ENCODE measurements at places on chromosomes 5 and 9.

- no peak for DNase-seq
These were observed 12.0 kb upstream of the SPATA24 start for GRCh38 chr5:139415869-139416268.

GRCh38 chr5:10317825-10318682 lies 10.4 kb upstream of the CMBL start:
- DNase-seq: no peak

- DNase-seq: no peak
These were observed 372 bp downstream of the EDF1 start for GRCh38 chr9:136865768-136866103.

DNA sequence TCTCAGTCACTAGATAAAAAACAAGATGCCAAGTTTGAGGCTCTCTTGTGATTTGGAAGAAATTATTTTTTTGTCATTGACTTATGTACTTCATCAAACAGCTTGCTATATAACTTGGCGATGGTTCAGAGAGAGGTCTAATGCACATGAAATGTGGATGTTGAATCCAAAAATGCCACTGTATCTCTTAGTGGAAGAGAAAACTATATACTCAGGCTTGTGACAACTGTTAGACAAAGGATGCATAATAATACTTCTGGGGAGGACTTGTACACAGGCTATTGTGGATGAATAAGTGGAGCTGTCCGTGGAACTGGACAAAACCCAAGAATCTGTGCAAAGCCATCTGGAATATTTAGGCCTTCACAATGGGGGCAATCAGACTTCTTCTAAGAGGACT lies 162.9 kb upstream of the NMUR2 start:
- no peak for DNase-seq

GRCh38 chr5:127002390-127002789 lies 28.0 kb downstream of the MARCHF3 start:
- DNase-seq: no peak

DNA sequence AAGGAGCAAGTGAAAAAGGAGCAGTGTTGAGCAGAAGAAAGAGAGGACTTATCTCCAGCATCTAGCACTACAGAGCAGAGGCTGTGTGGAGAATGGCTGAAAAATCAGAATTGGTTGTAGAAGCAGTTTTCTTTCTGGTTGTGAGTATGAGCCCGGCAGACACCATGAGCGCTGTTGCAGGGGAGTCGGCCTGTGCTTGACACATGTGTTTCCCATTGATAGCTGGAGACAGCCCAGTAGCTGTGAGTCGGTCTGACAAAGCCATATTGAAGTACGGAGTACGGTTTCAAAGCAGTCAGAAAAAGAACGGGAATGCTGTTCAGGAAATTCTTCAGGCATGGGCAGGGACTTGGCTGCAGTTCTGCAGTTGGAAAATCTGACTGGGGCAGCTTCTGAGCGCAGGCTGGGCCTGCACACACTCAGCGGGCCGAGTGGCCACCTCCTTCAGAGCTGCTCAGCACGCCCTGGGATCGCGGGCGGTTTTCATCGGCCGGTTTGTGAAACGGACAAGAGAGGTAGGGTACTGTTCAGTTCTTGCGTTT lies at the start of gene SGCD:
SGCD (plus strand) TSS at position 447 of the 542 bp plus-strand sequence.
- peak; percentile 64 for DNase-seq

- DNase-seq: peak; percentile 10
These were observed 1.2 kb upstream of the GPBP1 start for GRCh38 chr5:57172466-57173318.

DNA sequence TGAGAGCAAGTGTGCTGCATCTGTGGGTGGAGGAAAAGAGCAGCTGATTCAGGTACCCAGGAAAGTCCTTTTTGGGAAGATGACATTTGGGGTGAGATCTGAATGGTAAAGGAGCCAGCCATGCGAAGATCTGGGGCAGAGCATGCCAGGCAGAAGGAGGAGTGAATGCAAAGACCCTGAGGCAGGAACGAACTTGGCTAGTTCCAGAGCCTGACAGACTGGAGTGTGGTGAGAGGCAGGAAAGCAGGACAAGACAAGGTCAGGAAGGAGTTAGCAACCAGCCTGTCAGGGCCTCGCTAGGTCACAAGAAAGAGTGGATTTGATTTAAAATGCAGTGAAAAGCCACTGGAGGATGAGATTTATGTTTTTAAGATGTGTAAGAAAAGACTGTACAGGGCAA lies 28.2 kb downstream of the RGS7BP start:
- no peak for DNase-seq

- no peak for DNase-seq
These were observed 17.6 kb upstream of the CDKN2B start for GRCh38 chr9:22026696-22027095.

GRCh38 chr5:159094745-159095144 lies 5.0 kb downstream of the EBF1 start:
- DNase-seq: peak; percentile 82

DNA sequence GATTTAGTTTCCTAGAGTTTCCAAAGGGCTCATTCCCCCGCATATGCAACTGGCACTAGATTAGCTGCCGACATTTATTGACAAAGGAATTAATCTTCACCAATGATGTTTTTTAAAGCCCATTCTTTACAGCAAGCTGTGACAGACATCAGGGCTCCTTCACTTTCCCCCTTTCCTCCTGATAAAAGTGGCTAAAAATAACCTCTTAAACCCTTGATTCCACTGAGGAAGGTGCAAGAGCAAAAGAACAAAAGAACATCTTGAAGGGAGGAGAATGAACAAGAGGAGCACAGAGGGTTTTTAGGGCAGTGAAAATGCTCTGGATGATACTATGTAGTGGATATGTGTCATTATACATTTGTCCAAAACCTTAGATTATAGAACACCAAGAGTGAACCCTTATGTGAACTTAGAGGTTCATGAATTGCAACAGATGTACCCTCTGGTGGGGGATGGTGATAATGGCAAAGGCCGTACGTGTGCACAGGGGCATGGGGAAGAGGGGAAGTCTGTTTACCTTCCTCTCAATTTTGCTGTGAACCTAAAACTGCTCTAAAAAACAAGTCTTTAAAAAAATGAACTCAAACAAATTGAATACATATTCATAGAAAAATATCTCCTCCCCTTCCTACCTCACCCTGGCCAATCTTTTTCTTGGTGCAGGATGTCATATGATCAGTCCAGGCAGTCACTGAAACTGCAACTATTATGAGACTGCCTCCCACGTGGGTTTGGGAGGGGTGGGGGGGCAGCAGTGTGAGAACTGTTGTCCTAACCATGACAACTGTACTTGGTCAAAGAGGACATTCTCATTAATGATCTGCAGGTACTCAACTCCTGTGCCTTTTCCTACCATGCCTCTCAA lies 83.0 kb downstream of the MARCHF3 start:
- no peak for DNase-seq

DNA sequence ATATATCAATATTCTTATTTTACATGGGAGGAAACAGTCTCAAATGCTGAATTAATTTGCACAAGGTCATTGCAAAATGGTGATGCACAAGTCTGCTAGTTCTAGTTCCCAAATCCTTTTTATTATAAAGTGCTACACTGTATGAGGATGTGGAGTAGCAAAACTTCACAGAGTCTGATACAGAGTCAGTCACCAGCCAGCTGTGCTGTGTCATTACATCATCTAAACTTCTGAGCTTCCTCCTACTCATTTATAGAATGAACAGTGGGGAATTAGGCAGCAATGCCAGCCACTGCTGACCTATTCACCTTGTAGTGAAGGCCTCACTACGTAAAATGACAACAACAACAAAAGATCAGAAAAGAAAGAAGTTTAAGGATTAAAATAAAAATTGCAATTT lies 357.8 kb downstream of the TMEM167A start:
- no peak for DNase-seq

- no peak for DNase-seq
These were observed 159.5 kb downstream of the FGF18 start for GRCh38 chr5:171578829-171579491.

GRCh38 chr5:137629646-137630045 lies 106.2 kb downstream of the KLHL3 start:
- DNase-seq: peak; percentile 70

DNA sequence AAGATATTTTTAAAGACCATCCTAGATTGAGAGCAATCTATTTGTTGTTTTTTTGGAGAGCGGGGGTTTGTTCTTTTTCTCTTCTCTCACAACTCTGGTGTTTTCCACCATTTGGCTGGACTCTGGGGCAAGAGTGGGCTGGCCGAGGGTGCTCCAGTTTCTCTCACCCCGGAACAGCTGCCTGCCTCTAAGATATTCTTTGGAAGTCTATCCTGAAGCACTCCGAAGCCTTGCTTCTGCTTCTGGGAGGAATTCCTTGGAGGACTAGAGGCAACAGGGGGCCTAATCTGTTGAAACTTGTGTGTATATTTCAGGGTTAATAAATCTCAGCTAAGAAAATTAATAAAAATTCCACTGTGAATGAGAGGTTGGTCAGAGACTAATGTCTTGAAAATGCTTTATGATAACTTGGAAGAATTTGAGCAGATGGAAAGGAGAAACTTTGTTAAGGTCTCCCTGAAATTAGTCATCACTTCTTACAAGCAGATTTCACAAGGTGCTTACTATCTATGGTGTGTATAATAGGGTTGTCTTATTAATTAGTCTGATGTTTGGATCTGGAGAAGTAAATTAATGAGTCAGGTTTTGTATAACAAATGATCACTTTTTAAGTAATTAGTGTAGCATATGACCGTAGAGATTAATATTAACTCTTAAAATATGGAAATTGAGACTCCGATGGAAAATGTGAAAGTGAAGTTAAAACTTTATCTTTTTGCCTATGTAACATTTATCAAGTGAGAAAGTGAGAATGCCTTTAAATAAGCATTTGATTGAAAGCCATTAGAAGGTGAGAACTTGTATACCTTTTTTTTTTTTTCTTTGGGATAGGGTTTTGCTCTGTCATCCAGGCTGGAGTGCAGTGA lies 4.0 kb downstream of the MAN2A1 start:
- DNase-seq: no peak

- no peak for DNase-seq
These were observed 13.1 kb downstream of the ZNF608 start for GRCh38 chr5:124733329-124733650.

- no peak for DNase-seq
These were observed 108.4 kb downstream of the KCNIP1 start for GRCh38 chr5:170612256-170612678.

DNA sequence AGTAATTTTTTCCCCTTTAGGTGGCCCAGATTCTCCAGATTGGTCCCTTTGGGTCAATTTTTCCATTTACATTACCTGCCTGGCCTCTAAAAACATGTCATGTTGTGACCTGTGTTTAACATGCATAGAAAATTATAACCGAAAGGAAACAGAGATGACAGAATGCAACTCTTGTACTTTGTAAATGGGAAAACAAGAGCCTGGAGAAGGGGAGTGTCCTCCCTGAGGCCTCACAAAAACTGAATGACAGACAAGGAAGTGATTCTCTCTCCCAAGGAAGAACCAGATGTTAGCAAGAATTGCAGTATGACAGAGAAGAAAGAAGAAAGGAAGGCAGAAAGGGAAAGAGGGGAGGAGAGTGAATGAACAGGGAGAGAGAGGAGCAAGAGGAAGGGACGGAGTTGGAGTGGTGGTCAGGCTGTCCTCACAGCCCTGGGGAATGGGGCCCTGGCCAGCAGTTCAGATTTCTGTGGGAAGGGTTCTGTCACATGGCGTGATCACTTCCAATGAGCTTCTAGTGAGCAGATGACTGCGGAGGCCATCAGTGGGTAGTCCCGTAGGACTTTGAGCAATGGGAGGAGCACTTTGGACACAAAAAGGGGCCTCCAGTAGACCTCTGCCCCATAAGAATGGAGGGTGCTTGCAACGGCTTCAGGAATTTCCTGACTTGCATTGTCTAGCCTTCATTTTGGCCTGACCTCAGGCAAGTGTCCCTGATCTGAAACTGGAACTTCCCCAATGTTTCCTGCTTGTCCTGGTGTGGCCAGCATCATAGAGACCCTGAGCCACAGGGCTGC lies 31.6 kb downstream of the ABLIM3 start:
- no peak for DNase-seq

GRCh38 chr5:170312666-170313065 lies 15.1 kb upstream of the LCP2 start:
- no peak for DNase-seq

- peak; percentile 48 for DNase-seq
These were observed 65.4 kb upstream of the ARAP3 start for GRCh38 chr5:141747152-141748141.

- DNase-seq: no peak
These were observed 417.3 kb downstream of the TLE4 start for GRCh38 chr9:79989079-79989478.

GRCh38 chr5:163350083-163350482 lies 87.3 kb upstream of the CCNG1 start:
- DNase-seq: peak; percentile 57

GRCh38 chr9:110626101-110626829 lies 42.3 kb upstream of the MUSK start:
- no peak for DNase-seq

DNA sequence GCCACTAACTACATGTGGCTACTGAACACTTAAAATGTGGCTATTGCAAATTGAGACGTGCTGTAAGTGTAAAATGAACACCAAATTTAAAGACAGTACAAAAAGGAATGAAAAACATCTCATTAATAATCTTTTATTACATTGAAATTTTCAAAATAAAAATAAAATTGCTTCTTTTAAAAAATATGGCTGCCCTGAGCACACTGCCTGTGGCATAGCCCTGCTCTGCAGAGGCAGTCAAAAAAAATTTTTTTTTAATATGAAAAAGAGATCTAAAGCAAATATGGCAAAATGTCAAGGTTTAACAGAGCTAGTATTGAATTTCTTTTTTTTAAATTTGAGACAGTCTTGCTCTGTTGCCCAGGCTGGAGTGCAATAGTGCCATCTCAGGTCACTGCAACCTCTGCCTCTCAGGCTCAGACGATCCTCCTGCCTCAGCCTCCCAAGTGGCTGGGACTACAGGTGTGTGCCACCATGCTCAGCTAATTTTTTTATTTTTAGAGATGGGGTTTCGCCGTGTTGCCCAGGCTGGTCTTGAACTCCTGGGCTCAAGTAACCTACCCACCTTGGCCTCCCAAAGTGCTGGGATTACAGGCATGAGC lies 25.6 kb downstream of the CARNMT1 start:
- no peak for DNase-seq

DNA sequence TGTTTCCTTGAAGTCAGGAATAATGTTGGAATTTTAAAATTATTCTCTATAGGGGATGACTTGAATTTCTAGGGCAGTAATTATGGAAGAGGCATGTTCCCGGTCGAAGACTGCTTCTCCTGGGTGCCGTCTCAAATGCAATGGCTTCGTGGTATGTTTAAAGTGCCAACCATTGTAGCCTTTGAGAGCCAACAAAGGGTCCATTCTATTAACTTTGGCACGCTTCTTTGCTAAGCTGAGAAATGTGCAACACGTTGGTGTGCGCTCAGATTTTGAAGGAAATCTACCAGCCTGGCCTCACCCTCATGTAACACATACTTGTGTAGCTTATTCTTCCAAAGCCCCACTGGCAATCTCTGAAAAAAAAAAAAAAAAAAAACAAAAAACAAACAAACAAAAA lies 221.2 kb upstream of the ANKH start:
- peak; percentile 52 for DNase-seq

GRCh38 chr9:98356326-98356725 lies 100.9 kb upstream of the TBC1D2 start:
- DNase-seq: no peak

All from SK-MEL-5 (cell line).